Daoy (cell line): ENCODE measurements at places on chromosomes 4 and X. TPM values are rescaled to one million over a fixed set of nuclear protein-coding genes. Genes with fewer than 3 reads are reported as not detected.
A peak's percentile ranks its signal among the peaks of the same experiment; 100 is the strongest.

Gene FHIP1A
- total RNA-seq, result 1.9 and 2.1 TPM in 2 replicates

Gene MAGEA4
- not detected in 2 replicates for total RNA-seq

DNA sequence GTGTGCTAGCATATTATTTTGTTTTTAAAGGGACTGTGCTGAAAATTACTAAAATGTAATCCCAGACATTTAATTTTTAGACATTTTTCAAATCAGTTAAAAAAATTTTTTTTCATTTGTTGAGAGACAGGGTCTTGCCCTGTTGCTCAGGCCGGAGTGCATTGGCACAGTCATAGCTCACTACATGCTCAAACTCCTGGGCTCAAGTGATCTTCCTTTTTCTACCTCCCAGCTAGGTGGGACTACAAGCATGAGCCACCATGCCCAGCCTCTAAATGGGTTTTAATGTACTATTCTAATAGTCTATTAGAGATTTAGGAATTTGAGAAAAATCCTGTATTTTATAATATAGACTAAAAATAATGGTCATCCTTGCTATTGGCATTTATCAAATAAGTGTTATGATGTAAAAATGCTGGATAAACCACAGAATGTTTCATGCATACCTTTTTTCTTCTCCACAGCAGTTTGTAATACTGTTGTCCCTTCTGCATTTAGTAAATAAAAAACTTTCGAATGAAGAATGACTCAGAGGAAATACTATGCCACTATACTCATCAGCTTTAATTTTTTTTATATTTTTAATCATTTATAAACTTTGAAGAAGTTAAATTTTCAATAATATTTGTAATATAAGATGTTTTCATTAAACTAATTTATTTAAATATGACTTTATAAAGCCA lies 29.9 kb downstream of the CPEB2 start:
- no peak for DNase-seq

DNA sequence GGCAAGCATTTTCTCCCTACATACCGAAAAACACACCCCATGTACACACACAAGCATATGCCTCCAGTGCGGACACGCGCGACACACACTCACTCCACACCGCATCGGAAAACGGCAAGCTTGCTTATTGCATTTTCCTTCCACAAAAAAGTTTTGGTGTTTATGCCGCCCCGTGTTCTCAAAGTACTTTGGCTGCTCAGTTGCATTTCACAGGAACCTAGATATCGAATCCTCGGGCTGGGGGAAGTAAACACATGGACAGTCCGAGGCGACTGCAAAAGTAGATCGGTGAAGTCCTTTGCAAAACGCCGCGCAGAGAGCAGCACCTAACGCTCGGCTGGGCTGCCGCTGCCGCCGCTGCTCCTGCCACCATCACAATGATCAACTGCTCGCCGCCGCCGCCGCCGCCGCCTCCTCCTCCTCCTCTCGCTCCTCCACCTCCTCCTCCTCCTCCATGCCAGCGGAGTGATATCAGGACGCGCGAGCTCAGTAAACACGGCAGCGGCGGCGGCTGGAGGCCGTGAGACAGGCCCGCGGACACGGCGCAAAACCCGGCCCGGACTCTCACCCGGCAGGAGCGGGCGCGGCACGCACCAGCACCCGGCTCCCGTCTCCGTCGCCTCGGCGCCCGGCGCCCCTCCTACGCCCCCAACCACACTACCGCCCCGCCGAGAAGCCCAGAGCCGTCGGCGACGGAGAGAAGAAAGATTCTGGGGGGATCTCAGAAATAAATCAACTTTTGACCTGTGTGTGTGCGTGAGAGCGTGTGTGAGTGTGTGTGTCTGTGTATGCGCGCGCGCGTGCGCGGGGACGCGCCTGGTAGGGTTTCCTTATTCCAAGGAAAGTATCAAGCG lies at the start of gene MAML3:
MAML3 (minus strand) TSS at position 467 of the 854 bp plus-strand sequence. CDS start 857 bp downstream, outside the sequence.
- peak; percentile 92 for DNase-seq

- no peak for DNase-seq
Measured at GRCh38 chrX:47629419-47630200, at the start of gene CFP. CFP (minus strand) TSS chrX:47629930; CDS start chrX:47629844, 86 bp downstream.
